Activated CD4-positive, alpha-beta T cell treated with anti-CD3 and anti-CD28 coated beads, Interleukin-2, Interleukin-6, amounts not matched to agents 100 ng/mL and 50 ng/mL, durations not matched to agents 16 hours and 8 hours (primary cell): ENCODE measurements at places on chromosomes 5 and 9.

DNA sequence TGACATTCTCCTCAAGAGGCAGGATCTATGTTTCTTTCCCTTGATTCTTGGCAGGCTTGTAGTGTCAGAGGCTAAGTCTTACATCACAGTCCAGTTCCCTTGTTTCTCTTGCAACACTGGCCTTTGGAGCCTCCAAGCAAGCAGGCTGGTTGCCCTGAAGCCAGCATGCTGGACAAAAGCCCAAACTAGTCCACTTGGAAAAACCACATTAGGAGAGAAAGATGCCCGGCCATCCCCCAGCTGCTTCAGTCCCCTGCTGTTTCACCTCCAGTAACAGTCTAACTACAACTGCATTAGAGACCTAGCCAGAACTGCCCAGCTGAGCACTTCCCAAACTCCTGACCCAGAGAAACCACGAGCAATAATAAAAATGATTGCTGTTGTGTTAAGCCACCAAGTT lies 87.6 kb downstream of the ADAMTS6 start:
- no peak for DNase-seq

DNA sequence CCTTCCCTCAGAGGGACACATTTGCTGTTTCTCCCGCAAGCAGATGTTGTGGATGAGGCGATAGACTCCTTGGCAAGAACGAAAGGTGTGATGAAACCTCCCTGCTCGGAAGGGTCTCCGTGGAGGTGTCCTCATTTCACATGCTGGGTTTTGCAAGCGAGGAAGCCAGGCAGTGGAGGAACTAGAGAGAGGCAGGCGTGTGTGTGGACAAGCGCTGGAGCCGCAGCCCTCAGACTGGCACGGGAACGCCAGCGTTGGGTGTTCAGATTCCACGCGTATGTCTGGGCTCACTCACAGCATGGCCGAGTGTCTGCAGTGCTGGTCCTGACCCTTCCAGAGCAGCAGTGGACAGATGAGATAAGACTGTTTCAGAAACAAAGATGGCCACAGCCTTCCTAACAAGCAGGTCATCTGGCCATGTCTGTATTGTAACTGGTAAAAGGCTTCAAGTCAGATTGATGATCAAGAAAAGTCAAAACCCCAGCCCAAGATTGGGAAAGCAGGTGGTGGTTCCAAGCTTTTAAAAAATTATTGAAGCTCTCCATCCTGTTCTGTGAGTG lies 35.0 kb upstream of the NCS1 start:
- no peak for DNase-seq

DNA sequence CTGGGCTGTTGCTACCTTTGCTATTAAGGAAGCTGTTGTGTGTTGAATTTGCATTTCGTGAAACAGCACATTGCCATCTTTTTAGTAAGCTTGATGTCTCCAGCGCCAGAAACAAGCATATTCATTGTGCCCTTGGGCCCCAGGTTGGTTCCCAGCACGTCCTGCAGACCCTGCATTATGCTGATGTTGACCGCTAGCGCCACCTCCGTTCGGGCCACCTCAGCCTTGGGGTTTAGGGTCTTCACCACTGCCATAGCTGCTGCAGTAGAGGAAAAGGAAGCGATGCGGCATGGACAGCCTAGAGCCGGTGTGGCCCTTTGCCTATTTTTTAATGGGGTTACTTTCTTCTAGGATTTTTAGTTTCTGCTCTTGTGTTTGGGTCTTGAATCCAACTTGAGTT lies 23.8 kb upstream of the OTULIN start:
- DNase-seq, result no peak

GRCh38 chr9:135847833-135848232 lies 59.5 kb downstream of the CAMSAP1 start:
- no peak for DNase-seq
